Femur (tissue), 1 donor: ENCODE measurements at places on chromosomes 12 and 14.

- no peak for DNase-seq
These were observed 1097.3 kb upstream of the FLRT2 start for GRCh38 chr14:84432676-84433075.

DNA sequence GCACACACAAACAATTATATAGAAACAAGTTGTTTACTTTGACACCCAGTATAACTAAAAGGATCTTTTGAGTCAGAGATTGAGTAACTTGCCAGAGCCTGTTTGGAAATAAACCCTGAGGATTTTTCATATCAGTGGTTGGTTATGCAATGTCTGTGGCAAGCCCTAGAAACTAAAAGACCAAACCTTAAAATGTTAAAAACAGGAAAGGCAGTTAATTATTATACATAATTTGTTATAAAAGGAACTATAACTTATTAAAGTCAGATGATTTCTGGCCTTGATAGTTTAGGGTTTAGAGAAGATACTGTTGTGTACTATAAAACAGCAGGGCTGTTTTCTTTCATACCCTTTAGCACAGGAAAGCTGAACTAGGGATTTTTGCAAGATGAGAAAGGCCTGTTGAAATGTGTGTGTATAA, 44.1 kb downstream of the PSEN1 start:
- DNase-seq = no peak

DNA sequence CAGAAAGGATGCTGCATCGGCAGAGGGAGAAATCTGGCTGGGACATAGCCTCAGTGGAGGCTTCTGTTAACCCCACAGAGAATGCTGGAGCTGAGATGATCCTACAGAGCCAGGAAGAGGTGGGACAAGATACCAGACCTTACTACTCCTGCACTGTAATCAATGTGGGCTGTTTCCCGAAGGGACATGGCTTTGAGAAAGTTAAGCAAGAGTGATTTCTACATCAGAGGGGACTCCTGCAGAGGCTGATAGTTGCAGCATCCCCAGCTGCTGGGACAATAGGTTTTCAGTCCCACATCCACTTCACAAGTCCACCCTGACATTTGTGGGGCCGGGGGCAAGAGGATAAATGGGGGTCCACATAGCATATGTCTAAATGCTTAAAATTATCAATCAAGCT, 22.5 kb upstream of the CMKLR1 start:
- no peak for DNase-seq

- DNase-seq = no peak
These were observed 40.1 kb downstream of the FBXL14 start for GRCh38 chr12:1553987-1554982.

- peak; percentile 70 for DNase-seq
These were observed 258.6 kb downstream of the MSRB3 start for GRCh38 chr12:65536876-65537681.

- no peak for DNase-seq
These were observed 31.8 kb downstream of the BDKRB1 start for GRCh38 chr14:96287856-96288255.

- no peak for DNase-seq
These were observed 23.7 kb downstream of the PCNX1 start for GRCh38 chr14:70931008-70931407.

- DNase-seq = no peak
These were observed 2.0 kb downstream of the C14orf180 start for GRCh38 chr14:104581521-104581920.

DNA sequence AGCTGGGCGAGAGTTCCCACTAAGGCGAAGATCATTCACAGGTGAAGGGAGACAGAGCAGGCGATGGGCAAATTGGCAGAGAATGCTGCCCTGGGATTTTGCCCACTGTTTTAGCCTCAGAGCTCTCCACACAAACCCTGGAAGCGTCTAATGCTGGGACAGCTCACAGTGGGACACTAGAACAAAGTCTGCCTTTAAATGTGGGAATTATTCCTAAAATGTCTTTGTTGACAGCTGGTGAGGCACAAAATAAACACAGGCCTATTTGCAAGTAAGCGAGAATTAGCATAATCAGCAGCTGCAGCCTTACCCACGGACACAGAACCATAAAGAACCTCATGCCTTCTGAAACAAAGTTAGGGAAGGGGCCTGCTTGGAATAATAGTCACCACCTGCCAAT, 824.5 kb downstream of the AACS start:
- DNase-seq = no peak

- DNase-seq = no peak
These were observed 257.5 kb downstream of the MSRB3 start for GRCh38 chr12:65535946-65536345.

DNA sequence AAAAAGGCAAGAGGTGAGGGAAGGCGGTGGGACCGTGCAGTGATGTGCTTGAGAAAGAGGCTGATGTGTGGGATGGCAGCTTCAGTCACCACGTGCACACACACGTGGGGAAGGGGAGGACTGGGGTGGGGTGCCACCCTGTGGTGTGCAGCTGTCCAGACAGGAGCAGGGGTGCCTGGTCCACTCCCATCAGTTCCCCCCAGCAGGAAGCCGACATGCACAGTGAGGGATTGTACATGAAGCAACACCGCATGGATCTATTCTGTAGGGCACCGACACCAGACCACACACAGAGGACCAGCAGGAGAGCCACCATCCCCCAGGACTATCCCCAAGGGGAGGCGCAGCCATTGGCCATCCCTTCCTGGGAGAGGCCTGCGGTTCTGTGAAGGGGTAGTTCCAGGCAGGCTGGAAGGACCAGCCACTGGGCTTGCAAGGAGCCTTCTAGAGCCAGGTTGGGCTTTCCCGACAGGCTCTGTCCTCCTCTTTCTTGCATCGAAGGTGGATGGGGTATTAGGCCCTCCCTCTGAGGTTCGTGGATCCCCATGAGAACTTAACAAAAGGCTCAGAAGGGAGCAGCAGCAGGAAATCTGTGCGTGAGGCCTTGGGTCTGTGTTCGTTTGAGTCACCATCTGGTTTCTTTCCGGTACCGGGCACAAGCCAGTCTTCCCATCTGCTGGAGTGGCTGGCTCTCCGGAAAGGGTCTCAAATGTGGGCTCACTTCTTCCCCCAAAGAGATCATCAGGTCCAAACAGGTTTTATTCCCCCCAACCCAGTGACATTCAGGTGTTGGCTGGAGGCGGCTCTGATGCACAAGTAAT, 59.8 kb downstream of the PLEKHG3 start:
- no peak for DNase-seq

DNA sequence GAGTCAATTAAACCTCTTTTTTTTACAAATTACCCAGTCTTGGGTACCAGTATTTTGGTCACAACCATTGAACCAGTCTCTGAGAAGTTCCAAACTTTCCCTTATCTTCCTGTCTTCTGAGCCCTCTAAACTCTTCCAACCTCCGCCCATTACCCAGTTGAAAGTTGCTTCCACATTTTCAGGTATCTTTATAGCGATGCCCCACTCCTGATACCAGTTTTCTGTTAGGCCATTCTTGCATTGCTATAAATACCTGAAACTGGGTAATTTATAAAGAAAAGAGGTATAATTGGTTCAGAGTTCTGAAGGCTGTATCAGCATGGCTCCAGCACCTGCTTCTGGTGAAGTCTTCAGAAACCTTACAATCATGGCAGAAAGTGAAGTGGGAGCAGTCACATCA, 31.7 kb downstream of the TTC5 start:
- DNase-seq = no peak

- no peak for DNase-seq
These were observed 11.8 kb downstream of the ALG10B start for GRCh38 chr12:38328306-38328895.

GRCh38 chr14:28745176-28745575, 21.4 kb upstream of the FOXG1 start:
- no peak for DNase-seq

DNA sequence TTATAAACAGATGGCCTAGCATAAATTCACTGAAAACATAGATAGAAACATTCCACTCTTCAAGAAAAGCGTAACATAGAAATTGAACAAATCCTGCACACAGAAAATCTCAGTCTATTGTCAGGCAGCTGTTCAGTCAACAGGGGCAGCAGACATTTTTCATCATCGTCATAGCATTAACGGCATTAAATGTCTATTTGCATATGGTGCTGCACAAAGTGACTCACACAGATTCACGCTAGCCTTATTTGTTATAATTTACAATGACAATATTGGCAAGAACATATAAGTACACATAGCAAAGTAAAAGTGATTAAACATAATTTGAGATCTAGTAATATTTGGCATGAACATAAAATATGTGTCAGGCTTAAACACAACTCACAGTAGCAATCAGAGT, 95.7 kb downstream of the CEP128 start:
- DNase-seq = no peak

DNA sequence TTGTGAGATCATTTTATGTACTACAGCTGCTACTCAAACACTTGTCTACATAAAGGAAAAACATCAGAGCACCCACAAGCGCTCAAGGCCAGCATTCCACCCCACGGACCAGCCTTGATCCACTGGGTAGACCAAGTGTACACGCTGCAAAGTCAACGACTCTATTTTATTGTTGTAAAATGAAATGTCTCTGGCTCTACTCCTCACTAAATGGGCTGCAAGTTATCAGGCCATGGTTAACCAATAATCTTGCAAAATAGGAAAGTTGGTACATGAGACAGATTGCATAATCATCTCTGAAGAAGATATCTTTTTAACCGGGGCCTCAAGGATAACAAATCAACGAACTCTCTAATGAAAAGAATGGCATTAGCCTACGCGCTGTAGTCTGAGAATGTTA, 69.9 kb upstream of the FOXN3 start:
- DNase-seq = no peak
